ENCODE measurements at places on chromosomes 1 and 21.

- peak; percentile 43 for DNase-seq
Observed at GRCh38 chr1:31798433-31799195, 17.2 kb downstream of the SPOCD1 start.

GRCh38 chr1:188888386-188888785 lies 1589.3 kb downstream of the BRINP3 start:
- no peak for DNase-seq

DNA sequence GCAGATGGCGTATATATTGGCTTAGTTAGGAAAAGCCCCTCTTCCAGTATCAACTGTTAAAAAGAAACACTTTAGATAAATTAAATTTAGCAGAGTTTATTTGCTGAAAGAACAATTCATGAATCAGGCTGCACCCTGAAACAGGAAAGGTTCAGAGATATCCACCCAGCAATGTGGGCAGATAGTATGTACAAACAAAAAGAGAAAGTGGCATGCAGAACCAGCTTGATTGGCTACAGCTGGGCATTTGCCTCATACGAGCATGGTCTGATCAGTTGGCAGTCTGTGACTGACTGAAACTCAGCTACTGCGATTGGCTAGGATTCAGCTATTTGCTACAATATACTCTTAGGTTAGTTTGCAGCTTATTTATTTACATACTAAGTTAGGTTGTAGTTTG lies 98.2 kb downstream of the ZC3H11B start:
- DNase-seq = no peak

DNA sequence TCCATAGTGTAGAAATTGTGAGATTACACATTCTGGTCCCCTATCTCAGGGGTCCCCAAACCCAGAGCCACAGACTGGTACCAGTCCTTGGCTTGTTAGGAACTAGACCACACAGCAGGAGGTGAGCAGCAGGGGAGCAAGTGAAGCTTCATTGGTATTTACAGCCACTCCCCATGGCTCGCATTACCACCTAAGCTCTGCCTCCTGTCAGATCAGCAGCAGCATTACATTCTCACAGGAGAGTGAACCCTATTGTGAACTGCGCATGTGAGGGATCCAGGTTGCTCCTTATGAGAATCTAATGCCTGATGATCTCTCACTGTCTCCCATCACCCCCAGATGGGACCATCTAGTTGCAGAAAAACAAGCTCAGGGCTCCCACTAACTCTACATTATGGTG lies 229.7 kb upstream of the IRF2BP2 start:
- DNase-seq = no peak

DNA sequence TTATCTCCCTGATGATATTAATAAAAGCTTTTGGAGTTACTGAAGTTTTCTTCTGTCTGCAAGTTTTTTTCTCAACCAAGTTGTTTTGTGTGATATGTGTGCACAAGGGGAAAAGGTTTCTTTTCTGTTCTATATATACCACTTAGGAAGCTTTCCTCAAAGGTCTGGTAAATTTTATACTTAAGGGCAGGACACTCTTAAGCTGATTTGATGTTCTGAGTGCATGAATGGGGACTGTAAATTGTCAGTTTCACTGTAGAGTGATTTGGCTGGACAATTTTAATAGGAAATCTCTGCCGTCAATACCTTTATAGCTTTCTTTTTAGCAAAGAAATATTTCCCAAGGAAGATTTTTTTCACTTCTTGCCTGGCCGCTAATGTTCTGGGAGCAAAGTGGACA lies 354.7 kb downstream of the TGFB2 start:
- DNase-seq = no peak

- no peak for DNase-seq
Observed at GRCh38 chr1:219555806-219556205, 57.1 kb downstream of the ZC3H11B start.

DNA sequence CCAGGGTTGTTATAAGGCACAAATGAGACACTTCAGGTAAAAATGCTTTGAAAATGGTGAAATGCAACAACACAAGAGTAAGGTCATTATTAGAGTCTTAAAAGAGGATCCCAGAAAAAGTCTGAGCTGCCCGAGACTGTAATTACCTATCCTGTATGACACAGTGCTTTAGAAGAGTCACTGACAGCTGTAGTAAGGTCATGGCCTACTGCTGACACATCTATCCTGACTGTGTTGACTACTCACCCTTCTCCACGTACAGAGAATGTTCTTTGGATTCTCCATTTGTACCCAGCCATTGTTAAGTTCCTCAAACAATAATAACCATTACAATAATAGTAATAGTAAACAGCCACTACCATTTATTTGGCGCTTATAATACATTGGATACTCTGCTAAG lies 104.4 kb downstream of the CACHD1 start:
- no peak for DNase-seq

DNA sequence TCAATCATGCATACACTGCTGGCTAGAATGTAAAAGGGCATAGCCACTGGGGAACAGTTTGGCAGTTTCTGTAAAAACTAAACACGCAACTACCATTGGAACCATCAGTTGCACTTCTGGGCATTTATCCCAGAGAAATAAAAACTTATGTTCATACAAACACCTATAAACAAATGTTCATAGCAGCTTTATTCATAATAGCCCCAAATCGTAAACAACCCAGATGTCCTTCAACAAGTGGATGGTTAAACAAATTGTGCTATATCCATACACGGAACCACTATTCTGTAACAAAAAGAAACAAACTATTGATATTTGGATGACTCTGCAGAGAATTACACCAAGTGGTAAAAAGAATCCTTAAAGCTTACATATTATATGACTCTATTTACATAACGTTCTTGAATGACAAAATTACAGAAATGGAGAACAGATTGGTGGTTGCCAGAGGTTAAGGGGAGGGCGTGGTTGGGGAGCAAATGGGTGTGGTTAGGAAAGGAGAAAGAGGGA lies 22.8 kb downstream of the LACTBL1 start:
- DNase-seq = no peak

DNA sequence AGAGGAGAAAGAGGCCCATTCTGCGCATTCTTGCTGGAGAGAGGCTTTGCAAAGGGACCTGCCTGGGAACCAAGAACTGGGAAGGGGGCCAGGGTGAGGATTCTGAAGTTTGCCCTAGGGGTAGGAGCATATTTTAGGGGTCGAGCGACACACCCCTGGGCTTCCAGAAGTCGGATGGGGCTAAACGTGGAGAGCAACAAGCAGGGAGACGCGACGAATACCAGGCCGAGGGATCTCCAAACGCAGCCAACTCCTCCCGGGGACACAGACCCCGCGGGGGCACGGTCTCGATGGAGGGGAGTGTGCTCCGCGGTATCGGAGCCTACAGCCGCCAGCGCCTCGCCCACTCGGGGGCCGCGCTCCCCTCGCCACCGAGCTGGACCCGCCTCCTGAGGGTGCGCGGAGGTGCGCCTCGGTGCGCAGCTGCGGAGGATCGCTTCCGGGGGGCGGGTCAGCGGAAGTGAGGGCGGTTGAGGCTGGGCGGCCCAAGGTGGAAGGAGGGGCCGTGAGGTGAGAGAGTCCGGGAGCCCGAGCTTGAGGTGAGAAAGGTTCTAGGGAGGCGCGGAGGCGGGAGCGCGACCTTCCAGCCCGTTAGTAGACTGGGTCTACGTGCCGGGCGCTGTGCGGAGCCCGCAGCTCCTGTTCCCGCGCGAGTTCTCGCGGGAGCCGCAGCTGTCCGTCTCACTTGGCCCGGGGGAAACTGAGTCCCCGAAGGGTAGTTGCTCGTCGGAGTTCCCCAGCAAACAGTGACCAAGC lies at the start of gene MTFR1L:
Gene MTFR1L, plus strand, starts transcription at position 464 of the 756 bp plus-strand sequence. CDS start 3,151 bp downstream, outside the sequence.
- peak; percentile 89 for DNase-seq

- no peak for DNase-seq
Observed at GRCh38 chr1:3745071-3745470, 7.2 kb upstream of the CCDC27 start.

DNA sequence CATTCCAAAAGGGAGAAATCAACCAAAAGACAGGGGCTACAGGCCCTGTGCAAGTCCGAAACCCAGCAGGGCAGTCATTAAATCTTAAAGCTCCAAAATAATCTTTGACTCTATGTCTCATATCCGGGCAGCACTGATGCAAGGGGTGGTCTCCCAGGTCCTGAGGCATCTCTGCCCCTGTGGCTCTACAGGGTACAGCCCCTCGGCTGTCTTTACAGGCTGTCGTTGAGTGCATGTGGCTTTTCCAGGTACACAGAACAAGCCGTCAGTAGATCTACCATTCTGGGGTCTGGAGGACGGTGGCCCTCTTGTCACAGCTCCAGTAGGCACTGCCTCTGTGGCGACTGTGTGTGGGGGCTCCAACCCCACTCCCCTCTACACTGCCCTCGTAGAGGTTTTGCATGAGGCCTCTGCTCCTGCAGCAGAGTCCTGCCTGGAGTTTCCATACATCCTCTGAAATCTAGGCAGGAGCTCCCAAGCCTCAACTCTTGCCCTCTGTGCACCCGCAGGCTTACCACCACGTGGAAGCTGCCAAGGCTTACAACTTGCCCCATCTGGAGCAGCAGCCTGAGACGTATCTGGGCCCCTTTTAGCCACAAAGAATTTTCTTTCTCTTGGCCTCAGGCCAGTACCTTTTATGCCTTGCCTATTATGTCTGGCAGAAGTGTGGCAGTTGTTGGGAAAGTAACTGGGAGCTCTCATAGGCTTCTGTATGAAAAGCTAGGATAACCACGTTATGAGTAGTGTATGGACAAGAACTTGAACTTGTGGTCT lies 52.5 kb downstream of the POU2F1 start:
- DNase-seq = no peak

DNA sequence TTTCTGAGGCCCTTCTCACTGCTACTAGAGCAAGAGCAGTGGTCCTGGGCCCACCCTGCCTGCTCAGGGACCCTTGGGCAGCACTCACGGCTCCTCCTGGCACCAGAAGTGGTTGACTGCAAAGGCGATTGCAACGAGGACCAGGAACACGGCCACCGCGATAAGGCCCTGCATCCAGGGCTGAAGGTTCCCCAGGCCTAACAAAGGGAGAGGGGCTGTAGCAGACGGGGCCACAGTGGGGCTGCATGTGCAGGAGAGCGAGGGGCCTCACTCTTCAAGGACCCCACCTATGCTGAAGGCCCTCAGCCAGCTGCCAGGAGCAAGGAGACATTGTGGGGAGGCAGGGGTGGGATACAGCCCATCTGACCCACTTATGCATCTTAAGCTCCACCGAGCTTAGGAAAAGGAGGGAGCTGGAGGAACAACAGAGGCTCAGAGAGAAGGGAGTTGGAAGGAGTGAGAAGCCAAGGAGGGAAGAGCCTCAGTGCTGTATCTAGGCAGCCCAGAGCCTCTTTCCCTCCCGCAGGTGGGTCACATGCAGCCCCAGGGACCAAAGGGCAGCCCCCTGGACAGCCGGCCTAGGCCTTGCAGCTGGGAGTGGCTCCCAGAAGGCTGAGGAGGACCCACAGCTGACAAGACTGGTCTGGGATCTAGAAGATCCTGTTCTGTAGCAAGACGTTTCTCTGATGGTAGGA lies 2.5 kb downstream of the PDZK1IP1 start:
- no peak for DNase-seq

DNA sequence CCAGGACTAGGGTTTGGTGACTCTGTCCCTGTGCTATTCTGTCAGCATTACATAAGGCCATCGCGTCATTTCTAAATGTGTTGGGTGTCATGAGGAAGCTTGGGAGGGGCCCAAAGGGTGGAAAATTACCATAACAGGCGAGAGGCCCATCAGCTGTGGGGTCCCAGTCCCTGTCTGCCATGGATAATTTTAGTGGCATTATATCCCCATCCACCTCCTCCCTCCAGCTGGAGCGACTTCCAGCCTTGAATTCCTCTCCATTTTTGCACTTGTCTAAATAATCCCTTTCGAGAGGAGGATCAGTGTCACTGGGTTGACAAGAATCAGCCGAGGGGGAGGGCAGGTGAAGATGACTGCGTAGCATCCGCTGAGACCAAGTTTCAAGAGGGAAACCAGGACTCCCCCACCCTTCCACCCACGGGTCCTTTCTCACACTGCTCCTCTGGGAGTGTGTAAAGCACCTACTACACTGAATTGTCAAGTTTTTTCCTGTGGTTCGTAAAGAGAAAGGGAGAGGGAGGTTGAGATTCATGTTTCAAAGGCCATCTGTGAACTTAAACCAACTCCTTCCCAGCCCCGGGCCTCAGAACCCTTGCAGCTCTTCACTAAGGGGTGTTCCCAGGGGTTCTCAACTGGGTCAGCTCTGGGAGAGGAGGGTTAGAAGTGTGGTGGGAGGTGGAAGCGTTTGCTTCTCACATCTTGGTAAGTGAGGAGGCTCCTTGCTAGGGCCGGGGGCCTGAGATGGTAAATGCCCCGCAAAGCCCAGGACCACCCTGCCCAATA lies 29.2 kb downstream of the VASH2 start:
- peak; percentile 57 for DNase-seq

DNA sequence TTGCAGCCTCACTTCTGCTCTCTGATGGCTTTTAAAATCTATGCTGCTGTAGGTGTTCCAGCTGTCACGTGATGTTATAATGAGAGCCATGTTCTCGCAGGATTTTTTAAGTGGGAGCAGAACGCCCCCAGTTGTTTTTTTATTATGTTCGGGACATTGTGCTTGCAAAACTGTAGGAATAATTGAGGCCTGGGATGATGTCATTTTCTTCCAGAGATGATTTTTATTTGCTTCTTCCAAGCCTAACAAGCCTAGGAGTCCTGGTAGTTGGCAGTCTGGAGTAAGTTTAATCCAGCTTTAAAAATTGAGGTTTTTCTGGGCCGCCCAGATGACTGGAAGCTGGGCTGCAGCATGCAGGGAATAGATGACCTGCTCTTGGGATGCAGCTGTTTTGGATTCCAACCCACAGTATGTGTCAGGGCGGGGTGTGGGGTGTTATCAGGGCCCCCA lies 34.6 kb upstream of the CHIT1 start:
- no peak for DNase-seq

DNA sequence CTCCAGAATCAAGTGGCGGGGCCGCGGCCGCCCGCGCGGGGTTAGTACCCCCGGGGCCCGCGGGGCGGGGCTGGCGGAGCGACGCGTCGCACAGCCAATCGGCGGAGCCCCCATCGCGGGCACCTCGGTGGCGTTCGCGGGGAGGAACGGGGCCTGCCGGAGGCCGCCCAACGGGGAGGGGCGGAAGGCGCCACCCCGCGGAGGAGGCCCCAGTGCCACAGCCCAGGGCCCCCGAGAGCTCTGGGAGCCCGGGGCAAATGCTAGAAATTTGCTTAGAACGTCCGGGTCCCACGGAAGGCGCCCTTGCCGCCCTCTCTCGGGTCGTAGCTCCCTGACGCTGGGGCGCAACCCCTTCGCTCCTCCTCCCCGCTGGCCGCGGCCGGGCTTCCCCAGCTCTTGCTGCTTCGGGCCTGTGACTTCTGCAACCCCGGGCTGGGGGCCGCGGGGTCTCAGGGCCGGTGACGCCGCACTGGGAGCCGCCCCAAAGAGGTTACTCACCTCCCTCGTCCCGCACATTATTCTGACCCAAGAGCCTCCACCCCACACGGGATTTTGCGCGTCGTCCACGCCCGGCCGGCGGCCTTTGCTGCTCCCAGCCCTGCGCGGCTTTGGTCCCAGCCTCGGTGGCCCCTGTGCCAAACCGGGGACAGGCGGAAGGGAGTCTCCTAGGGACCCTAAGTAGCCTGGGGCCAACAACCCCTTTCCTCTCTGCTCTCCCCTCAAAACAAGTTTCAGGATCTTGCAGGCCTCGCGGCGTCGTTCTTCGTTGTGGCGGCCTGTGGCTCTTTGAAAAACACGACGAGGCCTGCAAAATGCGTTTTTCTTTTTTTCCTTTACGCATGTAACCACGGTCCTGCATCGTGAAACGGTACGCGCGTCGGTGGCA lies at the start of gene RUNX3:
Gene RUNX3, minus strand, starts transcription at position 17 of the 886 bp plus-strand sequence. CDS start 408 bp downstream, outside the sequence.
- peak; percentile 73 for DNase-seq
